MV-4-11 (cell line): ENCODE measurements at places on chromosomes 13 and 19.

DNA sequence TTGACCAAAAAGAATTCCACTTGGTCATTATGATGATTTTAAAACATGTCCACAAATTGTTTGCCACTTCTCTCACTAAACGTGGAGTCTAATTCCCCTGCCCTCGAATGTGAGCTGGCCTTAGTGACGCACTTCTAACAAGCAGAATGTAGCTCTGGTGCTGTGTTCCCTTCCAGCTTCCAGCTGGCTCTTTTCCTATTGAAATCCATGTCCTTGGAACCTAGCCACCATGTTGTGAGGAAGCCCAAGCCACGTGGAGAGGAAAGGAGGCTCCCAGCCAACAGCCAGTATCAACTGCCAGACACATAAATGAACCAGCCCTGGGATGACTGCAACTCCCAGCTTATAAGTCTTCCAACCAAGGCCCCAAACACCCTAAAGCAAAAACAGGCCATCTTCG lies 23.6 kb upstream of the CEBPA start:
- no peak for DNase-seq

DNA sequence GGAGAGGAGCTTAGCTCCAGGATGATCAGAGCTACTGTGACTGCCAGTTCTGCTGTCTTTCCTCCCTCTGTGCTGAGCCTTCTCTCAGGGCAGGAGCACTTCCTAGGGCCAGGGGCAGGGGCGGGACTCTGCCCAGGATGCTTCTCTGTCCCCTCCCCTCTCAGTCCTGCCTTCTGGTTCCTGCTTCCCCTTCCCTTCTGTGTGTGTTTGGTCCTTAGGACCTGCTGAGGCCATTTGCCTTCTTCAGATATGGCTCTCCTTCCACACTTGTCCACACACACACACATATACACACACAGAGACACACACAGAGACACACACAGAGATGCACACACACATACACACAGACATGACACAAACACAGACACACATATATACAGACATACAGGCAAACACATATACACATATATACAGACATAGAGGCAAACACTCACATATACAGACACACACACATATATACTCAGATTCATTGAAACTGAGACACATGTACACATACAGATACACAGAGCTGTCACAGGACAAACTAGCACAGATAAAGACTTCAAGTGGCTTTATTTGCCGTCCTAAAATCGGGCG lies 22.0 kb upstream of the CD177 start:
- peak; percentile 50 for DNase-seq

GRCh38 chr19:18795540-18795939 lies 4.4 kb upstream of the COMP start:
- DNase-seq: no peak

- no peak for DNase-seq
These were observed 1729.5 kb upstream of the SPRY2 start for GRCh38 chr13:82070416-82070815.

- DNase-seq: no peak
These were observed 47.0 kb downstream of the CBY2 start for GRCh38 chr13:45748941-45749759.

DNA sequence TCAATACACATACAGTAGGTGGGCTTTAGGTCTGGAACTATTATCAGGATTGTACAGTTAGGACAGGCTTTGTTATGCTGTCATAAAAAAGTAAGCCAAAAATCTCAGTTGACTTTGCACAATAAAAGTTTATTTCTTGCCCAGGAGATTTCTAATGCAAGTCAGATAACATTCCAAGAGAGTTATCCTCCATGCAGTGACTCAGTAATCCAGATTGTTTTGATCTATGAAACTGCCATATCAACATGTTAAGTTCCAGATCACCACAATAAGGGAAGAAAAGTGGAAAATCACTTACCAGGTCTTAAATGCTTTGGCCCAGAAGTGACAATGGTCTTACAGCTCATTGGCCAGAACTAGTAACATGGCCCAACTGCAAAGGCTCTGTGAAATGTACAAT lies 636.2 kb upstream of the KLF12 start:
- no peak for DNase-seq

DNA sequence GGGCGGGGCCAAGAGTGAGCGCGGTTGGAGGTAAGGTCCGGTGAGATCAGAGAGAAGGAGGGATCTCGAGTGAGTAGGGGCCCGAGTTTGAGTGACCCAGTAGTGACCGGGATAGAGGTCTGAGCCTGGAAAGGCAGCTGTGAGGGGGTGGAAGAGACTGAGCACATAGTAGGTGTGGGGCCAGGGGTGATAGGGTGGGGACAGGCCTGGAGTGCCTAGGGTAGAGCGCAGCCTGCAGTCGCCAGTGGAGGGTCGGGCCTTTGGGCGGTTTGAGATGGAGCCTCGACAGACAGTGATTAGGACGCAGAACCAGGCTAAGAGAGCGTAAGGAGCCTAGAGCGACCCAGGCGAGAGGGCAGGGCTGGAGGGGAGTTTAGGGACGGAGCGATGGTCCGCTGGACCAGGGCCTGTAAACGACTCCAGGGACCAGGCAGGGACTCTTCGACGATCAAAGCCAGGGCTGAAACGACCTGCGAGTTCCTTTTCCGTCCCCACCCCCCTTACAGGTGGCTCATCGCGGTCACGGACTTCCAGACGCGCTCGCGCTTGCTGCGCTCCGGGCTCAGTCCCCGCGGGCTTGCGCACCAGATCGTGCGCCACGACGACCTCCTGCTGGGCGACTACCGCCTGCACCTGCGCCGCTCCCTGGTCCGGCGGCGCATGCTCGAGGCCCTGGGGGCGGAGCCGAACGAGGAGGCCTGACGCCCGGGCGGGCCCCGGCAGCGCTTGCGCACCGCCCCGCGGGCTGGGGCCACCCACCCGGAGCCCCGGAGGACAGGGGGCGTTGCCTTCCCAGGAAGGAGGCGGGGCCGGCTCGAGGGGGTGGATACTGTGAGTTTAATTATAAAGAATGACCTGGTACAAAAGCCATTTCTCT lies 9.4 kb downstream of the C19orf81 start:
- DNase-seq: peak; percentile 93

- DNase-seq: no peak
These were observed 12.9 kb downstream of the COL4A2 start for GRCh38 chr13:110319774-110320509.

DNA sequence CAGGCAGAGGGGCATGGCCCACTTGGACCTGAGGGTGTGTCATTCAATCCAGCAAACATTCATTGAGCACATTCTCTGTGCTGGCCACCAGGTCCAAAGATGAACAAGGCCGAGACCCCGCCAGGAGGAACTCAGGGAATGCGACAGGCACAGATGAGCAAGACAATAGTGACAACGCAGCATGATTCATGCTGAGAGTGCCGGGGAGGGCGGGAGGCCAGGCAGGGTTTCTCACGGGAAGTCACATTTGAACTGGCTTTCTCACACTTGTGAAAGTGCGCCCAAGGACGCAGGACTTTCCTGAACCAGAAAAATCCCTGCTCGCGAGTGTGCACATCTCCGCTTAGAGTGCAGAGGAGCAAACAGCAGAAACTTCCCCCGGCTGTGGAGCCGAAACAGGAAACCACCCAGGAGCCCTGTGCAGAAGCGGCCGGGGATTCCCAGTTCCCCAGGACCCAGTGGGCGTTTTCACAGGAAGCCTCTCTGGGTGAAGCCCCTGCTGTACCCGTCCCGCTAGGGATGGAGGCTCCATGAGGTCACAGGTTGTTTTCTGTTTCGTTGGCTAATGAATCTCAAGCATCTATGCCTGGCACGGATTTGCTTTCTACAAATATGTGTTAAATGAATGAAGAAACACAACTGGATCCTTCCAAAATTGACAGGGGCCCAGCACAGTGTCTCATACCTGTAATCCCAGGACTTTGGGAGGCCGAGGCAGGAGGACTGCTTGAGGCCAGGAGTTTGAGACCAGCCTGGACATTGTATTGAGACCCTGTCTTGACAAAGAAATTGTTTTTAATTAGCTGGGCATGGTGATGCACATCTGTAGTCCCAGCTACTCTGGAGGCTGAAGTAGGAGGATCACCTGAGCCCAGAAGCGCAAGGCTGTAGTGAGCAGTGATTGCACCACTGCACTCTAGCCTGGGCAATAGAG lies 68.4 kb upstream of the TM9SF2 start:
- DNase-seq: peak; percentile 87

- no peak for DNase-seq
These were observed 69.8 kb downstream of the LRCH1 start for GRCh38 chr13:46622630-46623256.

DNA sequence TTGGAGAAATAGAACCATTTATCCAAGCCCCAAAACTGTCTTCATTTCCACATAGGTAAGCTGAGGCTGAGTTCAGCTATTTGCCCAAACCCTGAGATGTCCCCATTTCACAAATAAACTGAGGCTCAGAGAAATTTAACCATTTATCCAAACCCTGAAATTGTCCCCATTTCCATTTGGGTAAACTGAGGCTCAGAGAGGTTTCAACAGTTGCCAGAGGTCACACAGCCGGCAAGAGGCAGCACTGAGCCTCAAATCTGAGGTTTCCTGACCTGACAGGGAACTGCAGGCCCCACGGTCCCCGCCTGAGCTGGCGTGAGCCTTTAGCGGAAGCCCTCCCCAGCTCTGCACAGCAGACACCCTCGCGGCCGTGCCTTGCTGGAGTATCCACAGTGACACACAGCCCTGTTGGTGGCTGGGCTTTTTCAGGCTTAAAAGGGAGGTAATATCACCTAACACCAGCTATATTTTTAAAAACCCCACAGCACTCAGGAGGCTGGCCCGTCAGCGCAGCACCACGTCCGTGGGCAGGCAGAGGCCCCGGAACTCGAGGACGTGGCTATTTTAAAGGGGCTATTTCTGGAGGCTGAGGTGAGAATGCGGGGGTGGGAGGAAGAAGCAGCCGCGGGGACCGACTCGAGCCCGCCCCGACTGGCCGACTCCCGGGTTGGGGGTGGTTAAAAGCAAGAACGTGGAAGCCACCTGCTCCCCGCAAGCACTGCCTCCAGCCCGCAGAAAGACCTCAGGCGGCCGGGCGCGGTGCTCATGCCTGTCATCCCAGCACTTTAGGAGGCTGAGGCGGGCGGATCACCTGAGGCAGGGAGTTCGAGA lies 18.5 kb downstream of the PTPRS start:
- peak; percentile 73 for DNase-seq

- DNase-seq: peak; percentile 97
These were observed 27.2 kb downstream of the PBX4 start for GRCh38 chr19:19591133-19591825.

DNA sequence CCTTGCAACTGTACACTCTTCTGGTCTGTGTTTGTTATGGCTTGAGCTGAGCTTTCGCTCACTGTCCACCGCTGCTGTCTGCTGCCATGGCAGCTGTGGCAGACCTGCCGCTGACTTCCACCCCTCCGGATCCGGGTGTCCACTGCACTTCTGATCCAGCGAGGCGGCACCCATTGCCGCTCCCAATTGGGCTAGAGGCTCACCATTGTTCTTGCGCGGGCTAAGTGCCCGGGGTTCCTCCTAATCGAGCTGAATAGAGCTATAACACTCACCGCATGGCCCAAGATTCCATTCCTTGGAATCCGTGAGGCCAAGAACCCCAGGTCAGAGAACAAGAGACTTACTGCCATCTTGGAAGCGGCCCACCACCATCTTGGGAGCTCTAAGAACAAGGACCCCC lies 2.2 kb upstream of the PSMC4 start:
- no peak for DNase-seq

GRCh38 chr13:113507505-113508345 lies 17.2 kb upstream of the DCUN1D2 start:
- no peak for DNase-seq

DNA sequence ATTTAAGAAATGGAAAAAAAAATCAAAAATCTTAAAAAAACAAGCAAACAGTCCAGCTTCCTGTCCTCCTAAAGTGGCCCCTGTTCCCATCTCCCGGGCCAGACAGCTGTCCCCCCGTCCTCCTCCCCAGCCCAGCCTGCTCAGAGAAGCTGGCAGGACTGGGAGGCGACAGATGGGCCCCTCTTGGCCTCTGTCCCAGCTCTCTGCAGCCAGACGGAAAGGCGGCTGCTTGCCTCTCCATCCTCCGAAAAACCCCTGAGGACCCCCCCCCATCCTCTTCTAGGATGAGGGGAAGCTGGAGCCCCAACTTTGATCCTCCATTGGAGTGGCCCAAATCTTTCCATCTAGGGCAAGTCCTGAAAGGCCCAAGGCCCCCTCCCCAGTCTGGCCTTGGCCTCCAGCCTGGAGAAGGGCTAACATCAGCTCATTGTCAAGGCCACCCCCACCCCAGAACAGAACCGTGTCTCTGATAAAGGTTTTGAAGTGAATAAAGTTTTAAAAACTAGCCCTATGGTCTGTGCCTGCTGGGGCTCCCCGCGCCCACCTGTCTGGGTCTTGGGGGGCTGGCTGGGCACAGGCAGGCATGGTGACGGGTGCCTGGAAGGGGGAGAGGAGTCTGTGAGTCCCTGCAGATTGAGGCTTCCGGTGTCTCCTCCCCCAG lies 3.8 kb downstream of the GADD45GIP1 start:
- DNase-seq: no peak

DNA sequence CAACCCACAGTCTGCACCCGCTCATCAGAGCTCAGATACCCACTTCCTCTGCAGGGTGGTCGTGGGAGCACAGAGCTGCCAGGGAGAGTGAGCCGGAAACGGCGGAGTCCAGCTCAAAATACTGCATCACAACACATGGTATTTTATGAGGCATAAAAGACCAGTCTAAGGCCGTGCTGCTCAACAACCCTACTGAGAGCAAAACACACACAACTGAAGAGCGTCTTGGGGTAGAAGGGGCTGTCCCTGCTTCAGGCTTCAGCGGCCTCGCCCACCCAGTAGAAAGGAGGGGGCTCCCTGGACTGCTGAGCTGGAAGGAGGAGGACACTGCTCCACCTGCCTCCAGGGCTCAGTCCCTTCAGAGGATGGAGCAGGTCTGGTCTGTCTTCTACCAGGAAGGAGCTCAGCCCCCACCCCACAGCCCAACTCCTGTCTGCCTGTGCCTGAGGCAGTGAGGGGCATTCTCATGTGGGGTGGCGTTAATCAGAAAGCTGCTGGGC lies 36.9 kb downstream of the NAXD start:
- no peak for DNase-seq

- DNase-seq: peak; percentile 96
These were observed 54.0 kb upstream of the IRS2 start for GRCh38 chr13:109840201-109840892.

DNA sequence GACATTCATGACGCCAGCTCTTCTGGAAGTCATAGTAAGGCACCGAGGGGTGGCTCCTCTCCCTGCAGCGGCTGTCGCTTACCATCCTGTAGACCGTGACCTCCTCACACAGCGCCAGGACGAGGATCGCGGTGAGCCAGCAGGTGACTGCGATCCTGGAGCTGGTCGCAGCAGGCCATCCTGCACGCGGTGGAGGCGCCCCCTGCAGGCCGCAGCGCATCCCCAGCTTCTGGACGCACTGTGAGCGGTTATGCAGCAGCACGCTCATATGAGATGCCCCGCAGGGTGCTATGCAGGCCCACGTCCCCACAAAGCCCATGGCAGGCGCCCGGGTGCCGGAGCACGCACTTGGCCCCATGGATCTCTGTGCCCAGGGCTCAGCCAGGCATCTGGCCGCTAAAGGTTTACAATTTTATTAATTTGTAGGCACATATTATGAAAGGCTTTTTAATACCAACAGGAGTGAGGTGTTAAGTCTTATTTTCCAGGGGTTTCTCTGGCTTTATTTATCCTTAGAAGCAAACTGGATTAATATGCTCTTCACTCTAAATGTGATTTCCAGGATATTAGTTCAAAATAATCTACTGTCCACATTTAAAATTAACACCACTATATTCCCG lies 35.6 kb upstream of the PSPC1 start:
- no peak for DNase-seq

GRCh38 chr13:103178986-103179943 lies 113.0 kb upstream of the SLC10A2 start:
- no peak for DNase-seq

GRCh38 chr19:28785971-28786370 lies 427.0 kb downstream of the UQCRFS1 start:
- no peak for DNase-seq

GRCh38 chr19:1018932-1019615 lies 1.8 kb downstream of the TMEM259 start:
- DNase-seq: no peak
